ENCODE measurements at places on chromosomes 2 and 18.

GRCh38 chr2:226607379-226607778, 192.2 kb downstream of the IRS1 start:
- no peak for DNase-seq

GRCh38 chr2:99957332-99958133, 184.9 kb downstream of the AFF3 start:
- no peak for DNase-seq

- DNase-seq = peak; percentile 98
These were observed 29.1 kb downstream of the HPCAL1 start for GRCh38 chr2:10331702-10332401.

- DNase-seq = no peak
These were observed 51.1 kb upstream of the ZNF236 start for GRCh38 chr18:76771192-76771799.

GRCh38 chr2:128720080-128721022, 401.7 kb upstream of the HS6ST1 start:
- peak; percentile 9 for DNase-seq

- no peak for DNase-seq
These were observed 401.2 kb upstream of the SOX11 start for GRCh38 chr2:5290900-5291546.

DNA sequence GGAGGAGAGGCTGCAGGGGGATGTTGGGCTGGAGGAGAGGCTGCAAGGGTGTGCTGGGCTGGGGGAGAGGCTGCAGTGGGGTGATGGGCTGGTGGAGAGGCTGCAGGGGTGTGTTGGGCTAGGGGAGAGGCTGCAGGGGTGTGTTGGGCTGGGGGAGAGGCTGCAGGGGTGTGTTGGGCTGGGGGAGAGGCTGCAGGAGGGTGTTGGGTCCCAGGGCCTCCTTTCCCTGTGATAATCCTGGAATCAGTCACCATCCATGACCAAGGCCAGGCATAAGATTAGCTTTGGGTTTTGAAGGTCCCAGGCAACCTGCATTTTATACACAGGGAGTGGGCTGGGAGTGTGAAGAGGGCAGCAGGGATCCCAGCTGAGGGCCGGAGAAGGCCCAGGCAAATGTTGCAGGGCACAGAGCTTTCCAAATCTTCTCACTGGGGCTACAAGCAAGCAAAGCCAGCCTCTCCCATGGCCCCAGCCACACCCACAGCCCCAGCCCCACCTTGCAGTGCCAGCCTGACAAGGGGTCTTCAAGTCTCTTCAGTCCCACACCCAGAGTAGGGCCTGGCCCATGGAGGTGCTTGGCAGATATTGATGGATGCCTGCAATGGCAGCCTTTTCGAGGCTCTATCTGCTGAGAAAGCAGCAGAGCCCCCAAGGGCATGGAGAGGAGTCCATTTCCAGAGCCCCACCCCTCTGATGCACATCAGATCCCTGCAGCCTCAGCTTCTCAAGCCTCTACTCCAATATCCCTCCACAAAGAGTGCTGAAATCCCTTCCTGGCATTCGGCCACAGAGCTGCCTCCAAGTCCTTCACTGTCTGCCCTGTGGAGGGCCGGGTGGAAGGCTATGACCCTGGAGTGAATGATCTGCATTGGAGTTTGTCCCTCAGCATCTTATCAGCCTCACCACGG, 50.3 kb upstream of the GLI2 start:
- no peak for DNase-seq

GRCh38 chr2:48026865-48027264, 120.6 kb upstream of the FBXO11 start:
- DNase-seq = no peak

DNA sequence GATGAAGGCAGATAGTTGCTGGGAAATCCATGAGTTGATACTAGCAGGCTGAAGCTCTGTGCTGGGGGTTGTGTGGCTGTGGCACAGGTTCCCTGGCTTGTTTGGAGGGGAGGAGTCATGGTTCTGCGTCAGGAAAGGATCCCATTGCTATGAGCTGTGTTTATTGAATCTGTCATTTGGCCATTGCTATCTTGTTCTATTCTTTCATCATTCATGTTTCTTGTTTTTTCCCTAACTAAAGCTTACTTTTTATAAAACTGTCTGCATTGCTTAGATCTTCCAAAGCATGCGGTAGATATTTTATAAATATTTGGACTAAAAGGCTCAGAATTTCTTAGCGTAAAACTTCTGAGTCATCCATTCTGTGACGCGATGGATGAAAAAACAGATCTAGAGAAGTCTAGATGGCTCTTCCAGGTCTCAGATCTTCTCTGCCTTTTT, 335.3 kb downstream of the PTPRM start:
- no peak for DNase-seq

GRCh38 chr18:42437646-42438045, 482.6 kb downstream of the PIK3C3 start:
- DNase-seq = no peak

DNA sequence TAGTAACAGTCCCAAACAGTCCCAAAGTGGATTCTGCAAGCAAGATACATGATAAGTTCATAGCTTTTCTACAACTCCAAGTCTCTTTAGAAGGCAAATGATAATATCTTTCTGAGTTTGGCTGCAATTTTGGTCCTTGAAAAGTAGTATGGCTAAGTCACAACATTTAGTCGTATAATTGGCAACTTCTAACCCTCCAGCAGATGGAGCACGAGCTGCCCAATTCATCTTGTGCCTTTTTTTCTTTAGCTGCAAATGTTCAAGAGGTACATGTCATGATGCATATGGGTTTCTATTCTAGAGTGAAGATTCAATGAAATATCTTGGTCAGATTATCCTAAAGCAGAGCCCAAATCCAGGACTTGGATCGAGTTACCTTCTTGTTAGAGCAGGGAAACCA, 127.0 kb upstream of the KLHL14 start:
- no peak for DNase-seq

- no peak for DNase-seq
These were observed 76.8 kb downstream of the ACKR3 start for GRCh38 chr2:236646441-236646840.

GRCh38 chr2:46277431-46278190, 19.6 kb upstream of the EPAS1 start:
- DNase-seq = no peak

GRCh38 chr2:186036862-186037449, 298.4 kb downstream of the FSIP2 start:
- no peak for DNase-seq

DNA sequence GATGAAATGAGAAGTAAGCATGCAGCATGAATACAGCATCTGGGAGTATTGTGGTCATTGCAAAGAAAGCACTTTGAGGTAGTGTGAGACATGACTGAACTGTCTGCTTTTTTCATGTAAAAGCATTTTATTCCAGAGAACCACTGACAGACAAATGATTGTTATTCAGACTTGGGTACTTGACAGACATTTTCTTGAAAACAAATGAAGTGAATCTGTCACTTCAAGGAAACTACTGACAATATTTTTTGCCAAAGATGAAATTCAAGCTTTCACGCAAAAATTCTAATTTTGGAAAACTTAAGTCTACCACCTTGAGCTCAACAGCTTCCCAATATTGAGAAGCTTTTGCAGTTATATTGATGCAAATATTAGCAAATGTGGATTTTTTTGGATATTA, 255.7 kb downstream of the ARL6IP6 start:
- DNase-seq = no peak

GRCh38 chr18:47756364-47757016, 174.0 kb downstream of the SMAD2 start:
- no peak for DNase-seq

- no peak for DNase-seq
These were observed 164.6 kb downstream of the SEPTIN10 start for GRCh38 chr2:109448946-109449788.

GRCh38 chr2:68762665-68763064, 28.1 kb downstream of the ARHGAP25 start:
- DNase-seq = no peak

DNA sequence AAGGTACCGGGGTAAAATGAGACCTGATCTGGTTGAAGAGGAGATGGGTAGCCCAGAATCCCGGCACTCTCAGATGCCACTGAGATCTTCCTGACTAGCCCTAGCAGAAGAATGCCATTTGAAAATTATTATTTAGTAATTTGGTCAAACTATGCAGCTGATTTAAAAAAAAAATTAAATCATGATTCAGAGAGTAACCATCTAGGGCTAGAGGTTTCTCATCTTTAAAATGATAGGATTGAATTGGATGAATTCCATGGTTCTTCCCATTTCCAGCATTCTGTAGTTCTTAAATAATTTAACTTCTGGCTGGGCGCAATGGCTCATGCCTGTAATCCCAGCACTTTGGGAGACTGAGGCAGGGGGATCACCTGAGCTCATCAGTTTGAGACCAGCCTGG, 106.1 kb downstream of the MYO1B start:
- no peak for DNase-seq

DNA sequence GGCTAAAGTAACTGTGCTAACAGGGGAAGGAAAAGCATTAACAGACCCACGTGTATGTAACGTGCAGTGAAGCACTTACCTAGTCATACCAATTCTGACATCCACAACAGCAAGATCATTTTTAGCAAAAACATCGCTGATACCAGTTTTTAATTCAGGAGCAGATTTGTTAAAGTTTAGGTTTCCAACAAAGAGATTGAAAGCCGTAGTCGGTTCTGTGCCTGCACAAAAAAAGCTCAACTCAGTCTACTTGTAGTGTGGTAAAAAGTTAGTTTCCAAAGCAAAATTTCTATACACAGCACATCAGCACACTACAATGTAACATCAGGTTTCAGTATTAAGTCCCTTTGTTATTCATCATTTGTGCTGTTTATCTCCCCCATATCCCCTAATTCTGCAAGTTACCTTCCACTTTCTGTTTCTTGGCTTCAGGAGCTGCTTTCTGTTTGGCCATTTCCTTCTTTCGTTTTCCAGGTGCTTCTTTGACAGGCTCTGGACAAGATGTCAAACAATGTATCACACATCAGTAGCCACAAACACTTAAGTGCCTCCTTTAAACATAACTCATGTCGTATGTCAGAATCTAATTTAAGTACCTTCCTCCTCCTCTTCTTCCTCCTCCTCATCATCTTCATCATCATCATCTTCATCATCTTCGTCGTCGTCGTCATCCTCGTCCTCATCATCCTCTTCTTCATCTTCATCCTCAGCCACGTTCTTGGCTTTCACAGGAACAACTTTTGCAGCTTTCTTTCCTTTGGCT, 4.0 kb downstream of the NCL start:
- DNase-seq = no peak

GRCh38 chr2:166361351-166362153, 14.2 kb downstream of the SCN9A start:
- DNase-seq = no peak

GRCh38 chr2:222734703-222735014, 63.2 kb downstream of the MOGAT1 start:
- no peak for DNase-seq

DNA sequence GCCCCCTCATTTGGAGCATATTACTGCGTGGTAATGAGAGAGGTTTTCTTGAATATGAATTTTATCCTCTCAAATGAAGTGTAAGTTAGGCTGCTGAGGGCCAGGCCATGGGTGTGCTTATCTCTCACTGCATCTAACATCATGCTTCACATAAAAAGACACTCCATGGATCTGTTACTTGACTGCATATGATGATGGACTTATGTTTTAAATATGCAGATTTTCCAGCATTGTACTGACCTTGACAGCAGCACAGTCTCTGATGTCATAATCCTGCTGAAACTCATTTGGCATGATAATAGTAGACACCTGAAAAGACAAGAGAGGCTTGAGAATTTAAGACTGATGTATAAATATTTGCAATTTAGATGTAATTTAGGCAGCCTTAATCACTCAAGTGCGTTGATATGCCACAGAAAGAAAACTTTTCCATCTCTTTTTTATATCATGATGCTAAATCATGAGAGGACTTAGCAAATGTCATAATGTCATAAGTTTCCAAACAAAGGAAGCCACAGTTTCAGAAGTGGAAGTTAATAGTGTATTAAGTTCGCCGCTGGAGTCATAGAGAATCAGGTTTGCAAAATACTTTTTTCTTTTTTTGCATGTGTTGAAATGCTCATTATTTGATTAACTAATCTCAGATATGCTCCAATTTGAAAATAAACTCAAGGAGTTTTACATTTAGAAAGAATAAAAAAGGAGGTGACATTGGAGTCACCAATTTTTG, 62.7 kb upstream of the CD302 start:
- DNase-seq = no peak

- no peak for DNase-seq
These were observed 3.9 kb upstream of the MYL1 start for GRCh38 chr2:210318891-210319290.

DNA sequence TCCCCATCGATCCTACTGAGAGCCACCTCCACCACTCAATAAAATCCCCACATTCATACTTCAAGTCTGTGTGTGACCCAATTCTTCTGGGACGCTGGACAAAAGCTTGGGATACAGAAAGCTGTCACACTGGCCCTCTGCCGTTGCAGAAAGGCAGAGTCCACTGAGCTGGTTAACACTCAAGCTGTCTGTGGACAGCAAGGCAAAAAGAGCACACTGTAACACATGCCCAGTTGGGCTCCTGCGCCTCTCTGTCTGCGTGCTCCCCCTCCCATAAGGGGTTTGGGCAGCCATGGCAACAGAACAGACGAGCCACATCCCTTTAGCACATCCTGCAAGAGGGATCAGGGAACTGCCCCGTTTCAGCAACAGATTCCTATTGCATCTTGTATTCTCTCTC, 106.9 kb upstream of the RGPD4 start:
- no peak for DNase-seq

GRCh38 chr2:232779934-232780333, 3.6 kb upstream of the KCNJ13 start:
- DNase-seq = no peak

GRCh38 chr2:234846599-234847363, 105.0 kb upstream of the SH3BP4 start:
- DNase-seq = no peak

DNA sequence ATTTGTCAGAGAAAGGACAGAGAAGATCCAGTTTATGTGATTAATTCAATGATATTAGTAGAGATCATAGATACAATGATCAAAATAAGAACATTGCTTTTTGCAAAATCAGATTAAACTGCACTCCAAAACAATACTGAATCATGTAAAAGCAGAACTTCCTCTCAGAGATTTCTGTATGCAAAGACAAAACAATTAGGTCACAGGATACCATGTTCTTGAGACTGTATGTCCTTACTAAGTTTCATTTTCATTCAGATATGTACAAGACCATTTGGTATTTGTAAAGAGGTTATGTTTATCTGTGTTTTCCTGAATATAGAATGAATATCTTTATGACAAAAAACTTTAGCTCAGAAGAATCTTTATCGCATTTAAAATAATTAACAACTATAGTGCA, 161.8 kb downstream of the DLGAP1 start:
- DNase-seq = no peak

DNA sequence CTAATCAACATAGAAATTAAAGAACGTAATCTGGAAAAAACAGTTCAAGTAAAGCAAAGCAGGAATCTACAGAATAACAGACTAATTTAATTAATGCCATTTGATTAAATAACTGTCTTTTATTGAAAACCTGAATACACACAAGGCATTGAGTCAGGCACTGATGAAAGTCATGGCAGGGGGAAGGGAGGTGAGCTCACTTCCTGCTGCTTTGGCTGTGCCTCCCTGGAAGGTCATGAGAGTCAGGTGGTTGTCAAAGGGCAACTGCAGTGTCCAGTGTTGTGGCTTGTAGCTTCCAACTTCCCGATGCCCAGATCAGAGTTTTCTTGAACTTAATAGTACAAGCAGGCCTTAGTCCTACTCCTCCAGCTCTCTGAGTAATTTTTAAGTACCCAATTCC, 180.9 kb downstream of the PID1 start:
- DNase-seq = no peak

All from GF-D8 (cell line).